ENCODE measurements at places on chromosomes 11 and 22. TPM values are rescaled to one million over a fixed set of nuclear protein-coding genes. Genes with fewer than 3 reads are reported as not detected.
A peak's percentile ranks its signal among the peaks of the same experiment; 100 is the strongest.

DNA sequence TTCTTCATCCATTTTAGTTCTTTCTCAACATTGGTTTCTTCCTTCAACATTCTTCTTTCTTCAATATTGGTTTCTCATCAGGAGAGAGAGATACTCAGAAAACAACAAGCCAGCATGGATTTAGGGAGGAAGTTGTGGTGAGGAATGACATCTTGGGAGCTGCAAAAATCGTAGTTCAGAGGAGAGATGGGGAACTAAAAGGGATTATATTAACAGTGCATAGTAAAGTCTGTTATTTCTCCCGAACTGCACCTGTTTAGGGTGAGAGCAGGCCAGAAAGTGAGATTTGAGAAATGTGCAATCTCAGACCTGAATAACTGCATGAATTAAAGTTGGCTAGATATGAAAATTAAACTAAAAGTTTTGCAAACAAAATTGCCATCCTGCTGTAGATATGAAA, 94.5 kb downstream of the CASP12 start:
- no peak for DNase-seq

GRCh38 chr11:99584830-99585229, 564.1 kb downstream of the CNTN5 start:
- no peak for DNase-seq

Gene SYTL2
- polyA plus RNA-seq: 86.1 TPM

DNA sequence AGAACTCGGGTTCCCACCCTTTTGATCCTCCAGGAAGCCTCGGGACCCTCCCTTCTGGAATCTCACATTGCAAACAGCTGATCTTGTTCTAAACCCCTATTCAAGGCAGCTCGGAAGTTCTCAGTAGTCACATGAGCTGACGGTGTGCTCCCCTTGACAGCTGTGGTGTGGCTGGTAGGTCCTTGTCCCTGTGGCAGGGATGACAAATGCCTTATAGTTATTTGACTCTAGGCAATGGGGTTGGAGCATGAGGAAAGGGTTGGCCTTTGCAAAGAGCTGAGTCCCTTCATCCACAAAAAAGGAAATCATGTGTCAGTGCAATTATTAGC, 23.6 kb downstream of the EIF4G2 start:
- no peak for DNase-seq

DNA sequence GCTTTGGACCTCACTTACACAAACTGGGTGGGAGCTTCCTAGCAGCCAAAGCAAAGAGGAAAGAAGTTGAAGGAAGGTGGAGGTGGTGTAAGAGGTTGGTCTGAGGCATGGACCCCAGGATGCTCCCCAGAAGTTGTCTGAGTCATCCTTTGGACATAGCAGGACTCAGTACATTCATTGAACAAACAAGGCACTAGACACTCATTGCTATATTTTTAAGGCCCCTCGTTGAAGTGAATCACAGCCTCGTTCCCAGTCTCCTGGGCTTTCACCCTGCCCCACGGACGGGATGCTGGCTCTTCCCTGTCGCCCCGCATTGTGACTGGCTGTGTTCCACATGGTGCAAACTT, 95.9 kb upstream of the FGF3 start:
- no peak for DNase-seq

Gene FAM111B
- 2.2 TPM for polyA plus RNA-seq

- DNase-seq: peak; percentile 89
Measured at GRCh38 chr22:36465232-36466021, 16.0 kb downstream of the TXN2 start.

GRCh38 chr22:19287076-19287707, 4.3 kb downstream of the CLTCL1 start:
- DNase-seq: no peak

Gene KRTAP5-8
- 0.15 TPM for polyA plus RNA-seq

GRCh38 chr11:9691865-9692264, 28.0 kb downstream of the SWAP70 start:
- DNase-seq: no peak

Gene C11orf16
- polyA plus RNA-seq: not detected

- DNase-seq: peak; percentile 84
Measured at GRCh38 chr22:20606041-20606783, 98.8 kb downstream of the MED15 start.

Gene C22orf15
- polyA plus RNA-seq: 0.05 TPM
